ENCODE measurements at places on chromosomes 16 and 17.

DNA sequence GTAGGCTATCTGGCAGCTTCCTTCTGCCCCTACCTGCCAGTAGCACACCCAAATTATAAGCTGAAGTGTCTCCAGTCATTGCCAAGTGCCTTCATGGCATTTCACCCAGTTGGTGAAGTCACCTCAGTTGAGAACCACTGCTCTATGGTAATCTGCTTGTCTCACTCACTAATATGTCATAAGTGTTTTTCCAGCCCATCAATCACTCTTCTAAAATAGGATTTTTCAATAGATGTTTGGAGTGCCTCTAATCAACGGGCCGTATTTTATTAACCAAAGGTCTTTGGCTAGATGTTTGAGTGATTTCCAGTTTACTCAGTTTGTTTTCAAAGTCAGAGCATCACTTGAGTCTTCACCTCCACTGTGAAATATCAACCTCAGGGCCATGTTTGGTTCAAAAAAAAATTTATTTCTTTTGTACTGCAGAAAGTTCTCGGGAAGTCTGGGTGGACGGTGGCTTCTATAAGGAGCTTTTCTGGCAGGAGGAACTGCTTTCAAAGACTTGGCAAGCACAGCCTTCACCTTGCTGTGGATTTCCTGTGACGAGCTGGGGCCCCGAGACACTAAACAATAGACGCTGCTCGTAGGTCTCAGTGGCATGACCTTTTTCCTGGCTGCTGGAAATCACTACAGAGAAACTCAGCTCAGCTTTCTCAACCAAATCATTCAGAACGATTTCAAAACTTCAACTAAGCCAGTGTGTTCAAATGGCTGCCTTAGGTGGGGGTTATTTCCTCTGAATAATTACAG lies 95.2 kb upstream of the FOXF1 start:
- no peak for DNase-seq

DNA sequence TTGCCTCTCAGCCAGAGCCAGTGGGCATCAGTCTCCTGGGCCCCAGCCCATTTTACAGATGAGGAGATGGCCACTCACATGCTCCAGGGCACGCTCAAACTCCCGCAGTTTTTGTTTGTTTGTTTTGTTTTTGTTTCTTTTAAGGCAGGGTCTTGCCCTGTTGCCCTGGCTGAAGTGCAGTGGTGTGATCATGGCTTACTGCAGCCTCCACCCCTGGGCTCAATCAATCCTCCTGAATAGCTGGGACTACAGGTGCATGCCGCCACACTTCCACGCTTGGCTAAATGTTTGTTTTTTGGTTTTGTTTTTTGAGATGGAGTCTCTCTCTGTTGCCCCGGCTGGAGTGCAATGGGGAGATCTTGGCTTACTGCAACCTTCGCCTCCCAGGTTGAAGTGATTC lies 3.5 kb downstream of the E4F1 start:
- DNase-seq: no peak

DNA sequence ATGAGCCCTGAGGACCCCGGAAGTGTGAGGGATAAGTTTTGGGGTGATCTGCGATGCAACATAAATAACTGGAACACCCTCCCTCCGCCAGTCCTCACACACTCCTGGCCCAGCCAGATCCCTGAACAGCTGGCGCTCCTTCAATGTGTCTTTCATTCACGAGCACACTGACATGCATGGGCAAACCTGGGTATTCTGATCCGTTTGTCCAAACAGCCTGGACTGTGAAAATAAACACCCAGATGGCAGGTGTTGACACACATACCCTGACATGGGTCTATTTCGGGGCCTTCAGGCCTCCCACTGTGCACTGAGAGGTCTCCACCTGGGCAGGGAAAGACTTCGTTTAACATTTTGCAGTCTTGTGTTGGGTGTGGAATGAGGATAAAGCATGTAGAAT lies 3.0 kb upstream of the CPNE2 start:
- no peak for DNase-seq

DNA sequence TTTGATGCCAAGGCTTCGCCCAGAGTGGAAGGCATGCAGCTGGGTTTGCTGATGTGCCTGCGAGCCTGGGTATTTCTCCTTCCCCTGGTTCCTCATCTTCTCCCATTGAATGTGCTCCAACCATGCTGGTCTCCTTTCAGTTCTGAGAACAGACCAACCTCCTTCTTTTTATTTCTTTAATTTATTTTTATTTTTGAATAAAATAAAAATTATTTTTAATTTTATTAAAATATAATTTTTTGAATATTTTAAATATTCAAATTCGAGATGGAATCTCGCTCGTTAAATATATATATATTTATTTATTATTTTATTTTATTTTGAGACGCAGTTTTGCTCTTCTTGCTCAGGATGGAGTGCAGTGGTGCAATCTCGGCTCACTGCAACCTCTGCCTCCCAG lies 30.2 kb upstream of the GPRC5B start:
- no peak for DNase-seq

DNA sequence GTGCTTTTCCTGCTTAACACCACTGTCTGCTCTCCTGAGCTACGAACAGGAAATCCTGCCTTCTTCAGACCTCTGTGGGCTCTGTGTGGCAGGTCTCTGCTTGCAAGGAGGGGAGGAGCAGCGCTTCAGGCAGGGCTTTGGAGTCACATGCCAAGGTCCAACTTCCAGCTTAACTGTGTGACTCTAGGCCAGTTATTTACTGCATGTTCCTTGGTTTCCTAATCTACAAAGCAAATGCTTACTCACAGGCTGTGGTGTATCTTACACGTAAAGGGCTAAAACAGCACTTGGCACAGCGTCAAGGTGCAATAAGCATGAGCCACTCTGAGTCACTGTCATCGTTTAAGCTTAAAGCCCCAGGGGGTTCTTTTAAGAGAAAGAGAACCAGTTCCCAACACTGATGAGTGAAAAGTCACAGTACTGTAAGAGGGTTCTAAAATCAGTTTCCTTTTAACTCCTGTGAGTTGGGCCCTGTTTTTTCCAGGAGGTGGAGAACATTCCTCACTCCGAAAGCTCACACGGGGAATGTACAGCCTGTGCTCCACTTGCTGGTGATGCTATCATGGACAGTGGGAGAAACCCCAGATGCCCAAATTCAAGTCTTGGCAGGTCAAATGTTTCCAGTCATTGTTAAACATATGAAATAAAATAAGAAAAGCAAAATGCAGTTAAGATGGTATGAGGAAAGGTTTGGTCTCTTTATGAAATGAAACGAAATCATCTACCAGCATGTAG lies 54.1 kb upstream of the BCAR1 start:
- DNase-seq: no peak

DNA sequence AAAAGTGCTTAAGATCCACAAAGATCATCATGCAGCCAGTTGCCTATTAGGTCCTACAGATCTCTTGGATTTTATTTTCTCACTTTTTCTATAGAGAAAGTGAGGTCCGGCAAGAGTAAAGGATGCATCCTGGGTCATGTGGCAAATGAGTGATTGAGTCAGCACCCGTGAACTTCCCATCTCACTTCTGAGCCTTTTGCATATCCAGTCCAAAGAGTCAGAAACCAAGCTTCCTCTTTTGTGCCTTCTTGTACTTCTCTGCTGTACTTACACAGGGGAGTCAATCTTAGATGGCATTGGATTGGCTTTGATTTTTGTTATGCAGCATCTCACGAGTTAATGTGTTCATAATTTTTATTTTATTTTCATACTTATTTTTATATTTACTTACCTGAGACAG lies 114.2 kb upstream of the IRX5 start:
- DNase-seq: no peak

- no peak for DNase-seq
These were observed 24.7 kb downstream of the ZZEF1 start for GRCh38 chr17:4118015-4118743.

DNA sequence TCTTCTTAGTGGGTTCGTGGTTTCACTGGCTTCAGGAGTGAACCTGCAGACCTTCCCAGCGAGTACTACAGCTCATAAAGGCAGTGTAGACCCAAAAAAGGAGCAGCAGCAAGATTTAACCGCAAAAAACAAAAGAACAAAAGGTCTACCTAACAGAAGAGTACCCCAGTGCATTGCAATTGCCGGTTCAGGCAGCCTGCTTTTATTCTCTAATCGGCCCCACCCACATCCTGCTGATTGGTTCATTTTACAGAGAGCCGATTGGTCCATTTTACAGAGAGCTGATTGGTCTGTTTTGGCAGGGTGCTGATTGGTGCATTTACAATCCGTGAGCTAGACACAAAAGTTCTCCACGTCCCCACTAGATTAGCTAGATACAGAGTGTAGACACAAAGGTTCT lies 2.0 kb upstream of the ARRB2 start:
- no peak for DNase-seq

DNA sequence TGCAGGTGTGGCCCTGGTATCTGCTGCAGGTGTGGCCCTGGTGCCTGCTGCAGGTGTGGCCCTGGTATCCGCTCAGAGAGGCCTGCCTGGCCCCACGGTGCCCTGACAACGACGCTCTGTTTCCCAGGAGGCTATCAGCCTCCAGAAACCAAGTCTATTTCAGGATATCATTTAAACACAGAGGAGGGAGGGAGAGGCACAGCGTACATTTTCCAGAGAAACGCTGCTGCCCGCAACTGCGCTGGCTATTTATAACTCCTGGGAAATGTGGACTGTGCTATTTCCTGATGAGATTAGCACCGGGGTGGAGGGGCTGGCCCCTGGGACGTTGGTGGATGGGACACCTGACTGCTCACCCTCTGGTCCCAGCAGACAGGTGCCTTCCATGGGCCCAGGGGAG lies 22.5 kb downstream of the TIMM22 start:
- DNase-seq: no peak

- no peak for DNase-seq
These were observed 11.3 kb upstream of the PITPNM3 start for GRCh38 chr17:6567528-6568183.

GRCh38 chr16:79764415-79765110 lies 164.0 kb upstream of the MAF start:
- DNase-seq: no peak

- no peak for DNase-seq
These were observed 16.7 kb upstream of the ALKBH5 start for GRCh38 chr17:18166894-18167293.

DNA sequence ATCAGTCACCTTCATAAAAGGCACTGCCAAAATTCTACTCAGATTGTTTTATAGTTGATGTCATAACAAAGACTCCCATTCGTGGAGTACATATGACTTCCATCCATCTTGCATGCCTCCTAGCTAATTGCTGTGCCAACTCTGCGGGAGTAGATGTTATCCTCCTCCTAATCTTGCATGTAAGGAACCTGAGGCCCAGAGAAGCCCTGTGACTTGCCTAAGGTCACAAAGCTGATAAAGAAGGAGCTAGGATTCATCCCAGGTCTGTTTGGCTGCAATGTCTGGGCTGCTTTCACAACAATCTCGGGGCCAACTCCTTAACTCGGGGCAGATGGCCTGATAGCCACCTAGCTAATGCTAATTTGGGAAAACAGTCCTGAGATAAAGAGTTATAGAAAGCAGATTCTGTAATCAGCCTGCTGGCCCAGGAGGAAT lies 87.3 kb downstream of the YPEL2 start:
- DNase-seq: no peak

DNA sequence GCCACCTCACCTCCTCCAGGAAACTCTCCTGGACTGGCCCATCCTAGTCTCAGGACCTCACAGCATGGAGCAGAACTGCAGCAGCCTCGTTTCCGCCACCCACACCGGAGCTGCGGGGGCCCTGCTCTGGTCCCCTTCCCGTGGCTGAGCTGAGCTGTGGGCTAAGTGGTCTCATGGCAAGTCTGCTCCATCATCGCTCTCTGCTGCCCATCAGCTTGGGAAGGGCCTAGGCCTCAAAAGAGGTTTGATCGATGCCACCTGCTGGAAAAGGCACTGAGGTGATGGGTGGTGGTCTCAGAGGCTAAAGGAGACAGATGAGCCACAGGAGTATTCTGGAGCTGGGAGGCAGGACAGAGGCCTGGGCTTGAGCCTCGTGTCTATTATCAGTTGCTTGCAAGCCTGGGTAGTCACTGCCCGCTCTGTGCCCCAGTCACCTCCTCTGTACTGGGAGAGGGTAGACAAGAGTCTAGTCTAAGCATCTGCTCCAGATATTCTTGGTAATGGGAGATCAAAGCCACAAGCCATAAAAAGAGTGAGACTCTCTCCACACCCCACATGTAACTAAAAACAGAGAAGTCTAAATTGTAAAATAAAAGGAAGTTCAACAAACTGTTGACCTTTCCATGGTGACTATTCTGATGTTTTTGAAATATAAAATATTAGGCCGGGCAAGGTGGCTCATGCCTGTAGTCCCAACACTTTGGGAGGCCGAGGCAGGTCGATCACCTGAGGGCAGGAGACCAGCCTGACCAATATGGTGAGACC lies 1.6 kb downstream of the ITGAE start:
- no peak for DNase-seq

DNA sequence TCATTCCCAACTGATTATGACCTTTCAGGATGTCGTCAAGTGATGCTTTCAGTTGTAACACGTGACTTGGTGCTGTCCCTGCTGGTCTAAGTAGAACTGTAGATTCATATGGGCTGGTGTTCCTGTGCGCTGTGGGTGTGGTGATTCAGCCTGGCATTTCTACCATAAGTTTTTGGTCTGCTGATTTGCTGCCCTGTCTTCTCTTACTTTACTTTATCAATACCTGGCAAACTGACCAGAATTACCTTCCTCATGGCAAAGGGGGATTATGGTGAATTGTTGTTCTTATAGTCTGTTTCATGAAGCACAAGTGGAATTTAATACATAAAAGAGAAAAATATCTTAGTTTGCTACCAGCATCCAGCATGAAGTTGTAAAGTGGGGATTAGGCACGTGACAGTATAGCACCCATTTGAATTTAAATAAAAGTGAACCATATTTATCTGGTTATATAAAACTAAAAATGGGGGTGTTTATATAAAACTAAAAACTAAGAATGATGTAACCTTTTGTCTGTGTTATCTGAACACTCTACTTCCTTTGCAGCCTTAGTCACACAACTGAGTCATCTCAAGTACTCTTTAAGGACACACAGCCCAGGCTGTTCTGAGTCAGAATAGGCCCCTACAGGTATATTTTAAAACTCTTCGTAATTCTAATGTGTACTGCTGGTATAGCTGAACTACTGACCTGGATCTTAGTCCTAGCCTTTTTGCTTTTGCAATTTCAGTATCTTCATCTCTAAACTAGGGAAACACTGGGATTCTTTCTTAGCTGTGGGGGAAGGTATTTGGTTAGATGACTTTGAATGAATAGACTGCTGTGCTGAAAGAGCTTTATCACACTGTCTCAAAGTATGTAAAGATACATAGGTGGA lies 28.3 kb downstream of the TTC19 start:
- no peak for DNase-seq

- no peak for DNase-seq
These were observed 431 bp downstream of the DYNC1LI2 start for GRCh38 chr16:66751053-66751302.

DNA sequence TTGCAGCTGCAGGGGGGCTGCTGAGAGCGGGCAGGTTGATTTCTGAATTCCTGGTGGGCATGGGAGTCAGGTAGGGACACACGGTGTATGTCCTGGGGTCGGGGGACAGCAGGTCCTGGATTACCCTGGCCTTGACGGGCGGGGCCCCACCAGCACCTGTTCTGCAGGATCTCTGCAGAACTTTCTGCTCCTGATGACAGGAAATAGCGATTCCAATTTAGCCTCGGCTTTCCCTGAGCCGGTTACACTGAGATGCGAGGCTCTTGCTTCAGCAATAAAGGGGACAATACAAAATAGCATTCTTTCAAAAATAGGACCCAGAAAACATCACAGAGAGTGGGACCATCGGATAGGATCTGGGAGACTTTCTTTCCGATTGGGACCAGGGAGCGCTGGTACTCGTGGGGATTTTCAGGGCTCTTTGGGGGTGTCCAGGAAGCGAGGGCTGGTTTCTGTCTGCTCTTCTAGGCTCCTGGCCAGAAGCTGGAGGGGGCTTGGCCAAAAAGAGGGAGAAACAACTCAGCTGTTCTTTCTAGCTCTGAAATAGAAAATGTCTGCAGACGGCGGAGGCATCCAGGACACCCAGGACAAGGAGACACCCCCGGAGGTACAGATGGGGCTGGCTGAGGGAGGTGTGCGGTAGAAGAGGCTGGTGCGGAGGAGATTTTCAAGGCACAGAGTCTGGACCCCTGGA lies 642 bp downstream of the ZNF205 start:
- no peak for DNase-seq
